Suppressor macrophage (primary cell): ENCODE measurements at places on chromosomes 4 and X.

DNA sequence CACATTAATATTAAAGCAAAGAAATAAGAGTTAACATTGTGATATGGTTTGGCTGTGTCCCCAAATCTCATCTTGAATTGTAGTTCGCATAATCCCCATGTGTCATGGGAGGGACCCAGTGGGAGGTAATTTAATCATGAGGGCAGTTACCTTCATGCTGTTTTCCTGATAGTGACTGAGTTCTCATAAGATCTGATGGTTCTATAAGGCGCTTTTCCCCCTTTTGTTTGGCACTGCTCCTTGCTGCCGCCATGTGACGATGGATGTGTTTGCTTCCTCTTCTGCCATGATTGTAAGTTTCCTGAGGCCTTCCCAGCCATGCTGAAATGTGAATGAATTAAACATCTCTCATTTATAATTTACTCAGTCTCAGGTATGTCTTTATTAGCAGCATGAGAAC lies 153.8 kb upstream of the GALNT7 start:
- no peak for DNase-seq

- peak; percentile 44 for DNase-seq
Measured at GRCh38 chrX:70998411-70999027, 67.6 kb upstream of the SLC7A3 start.

- DNase-seq, result no peak
Measured at GRCh38 chr4:148893095-148893494, 450.9 kb upstream of the NR3C2 start.

DNA sequence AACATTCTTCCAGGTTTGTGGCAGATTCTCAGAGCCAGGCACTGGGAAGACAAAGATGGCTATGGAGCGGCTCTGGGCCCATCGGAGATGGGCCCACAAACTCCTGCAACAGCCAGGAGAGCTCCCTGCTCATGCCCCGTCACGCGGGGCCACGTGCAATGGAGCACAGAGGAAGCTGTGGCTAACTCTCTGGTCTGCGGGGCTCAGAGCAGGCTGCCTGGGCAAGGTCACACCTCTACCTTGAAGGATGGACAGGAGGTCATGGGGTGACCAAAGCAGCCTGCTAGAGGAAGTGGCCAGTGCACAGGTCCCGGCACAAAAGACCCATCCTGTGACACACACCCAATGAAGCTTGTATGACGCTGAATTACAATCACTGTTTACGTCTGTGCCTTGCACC lies 45.2 kb downstream of the C4orf50 start:
- DNase-seq, result no peak

- DNase-seq, result no peak
Measured at GRCh38 chr4:152164561-152164960, 371.3 kb downstream of the FBXW7 start.

- no peak for DNase-seq
Measured at GRCh38 chrX:123665197-123665596, 67.7 kb downstream of the THOC2 start.

GRCh38 chr4:37014584-37014983 lies 230.0 kb upstream of the NWD2 start:
- no peak for DNase-seq

DNA sequence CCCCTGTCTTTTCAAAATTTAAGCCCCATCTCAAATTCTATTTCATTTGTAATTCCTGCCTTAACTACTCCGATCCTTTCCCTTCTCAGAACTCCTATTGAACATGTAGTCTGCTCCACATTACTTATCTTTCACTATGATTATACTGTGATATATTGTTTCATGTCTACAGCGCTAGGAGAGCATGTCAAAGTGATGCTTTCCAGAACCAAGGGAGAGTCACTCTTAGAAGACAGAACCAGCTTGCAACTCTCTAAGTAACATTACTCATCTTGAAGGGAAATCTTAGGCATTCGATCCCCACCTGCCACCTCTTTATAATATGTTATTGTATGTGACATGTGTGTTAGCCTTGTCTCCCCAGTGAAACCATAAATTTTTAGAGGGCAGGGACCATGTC lies 10.5 kb downstream of the EXOC1L start:
- DNase-seq, result no peak
